Left cardiac atrium (tissue), 4 donors: ENCODE measurements at places on chromosomes 7 and 10. TPM values are rescaled to one million over a fixed set of nuclear protein-coding genes. Genes with fewer than 3 reads are reported as not detected.

Gene AGBL3
- total RNA-seq, result 2.1 TPM

Gene SEMA3D
- total RNA-seq, result 1.7 TPM

Gene PRSS37
- total RNA-seq, result not detected

GRCh38 chr10:132631338-132631735 lies 93.8 kb downstream of the INPP5A start:
- DNase-seq, result peak; percentile 78

GRCh38 chr10:119595134-119595675 lies 1.6 kb downstream of the TIAL1 start:
- DNase-seq, result no peak

- DNase-seq, result no peak
These were observed 327.4 kb downstream of the SORCS1 start for GRCh38 chr10:106836933-106837663.

GRCh38 chr10:87761892-87762291 lies 56.1 kb downstream of the ATAD1 start:
- DNase-seq, result no peak

DNA sequence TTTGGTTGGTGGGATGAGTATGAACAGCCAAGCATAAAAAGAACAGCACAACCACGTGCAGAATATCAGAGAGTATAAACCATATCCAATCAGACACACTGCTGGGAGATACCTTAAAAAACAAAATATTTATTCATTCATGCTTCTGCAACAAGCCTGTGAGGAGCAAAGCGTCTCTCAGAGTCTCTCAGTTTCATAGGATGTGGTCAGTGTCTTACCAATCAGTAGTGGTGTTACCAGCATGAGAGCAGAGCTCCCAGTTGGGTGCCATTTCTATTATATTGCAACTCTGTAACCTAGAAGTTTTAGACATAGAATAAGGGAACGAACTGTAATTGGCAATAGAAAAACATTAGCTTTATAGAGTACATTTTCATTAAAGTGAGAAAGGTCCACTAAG lies 445.9 kb upstream of the LRRN3 start:
- no peak for DNase-seq

- no peak for DNase-seq
These were observed 41.9 kb downstream of the CAMK1D start for GRCh38 chr10:12391206-12391605.

DNA sequence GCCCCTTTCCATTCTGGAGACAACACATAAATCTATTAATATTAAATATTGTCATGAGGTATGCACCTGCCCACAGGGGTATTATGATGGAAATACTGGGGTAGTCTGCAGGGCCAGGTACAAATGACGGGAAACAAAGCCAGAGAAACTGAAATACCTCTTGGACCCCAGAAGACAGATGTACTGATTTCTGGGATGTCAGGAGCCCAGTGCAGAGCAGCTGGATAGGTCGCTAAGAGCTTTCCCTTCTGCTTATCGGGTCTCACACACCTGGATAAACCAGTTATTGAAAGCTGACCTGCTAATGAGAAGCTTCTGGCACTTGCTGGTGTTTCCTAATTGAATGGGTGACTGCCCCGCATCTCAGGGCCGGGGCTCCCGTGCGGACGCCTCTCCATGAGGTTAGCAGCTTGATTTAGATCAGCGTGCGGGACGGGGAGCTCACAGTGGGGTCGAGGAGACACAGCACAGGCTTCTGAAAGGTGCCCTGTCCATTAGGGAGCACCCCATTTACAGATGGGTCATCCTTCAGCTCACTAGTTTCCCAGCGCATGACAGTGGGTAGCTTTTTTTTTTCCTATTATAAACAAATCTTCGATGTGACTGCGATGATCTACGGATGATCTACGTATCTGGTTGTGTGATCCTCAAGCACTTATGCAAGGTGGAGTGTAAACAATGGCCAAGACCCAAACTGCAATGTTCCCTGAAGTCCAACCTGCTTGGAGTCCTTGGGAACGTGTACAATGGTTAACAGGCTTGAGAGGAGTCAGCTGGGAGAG lies 1.5 kb upstream of the INSIG1 start:
- DNase-seq, result no peak

GRCh38 chr7:116443101-116443523 lies 56.4 kb upstream of the CAV2 start:
- no peak for DNase-seq
